ENCODE measurements at places on chromosomes 13 and 19.

- DNase-seq = no peak
- H3K4me3 ChIP-seq = no peak overlapping the region
- H3K27ac ChIP-seq = no peak overlapping the region
- H3K36me3 ChIP-seq = no peaks in the 10 kb centered on the region
- no peaks in the 10 kb centered on the region for H3K27me3 ChIP-seq
Measured at GRCh38 chr13:81781471-81781870, 1440.5 kb upstream of the SPRY2 start.

DNA sequence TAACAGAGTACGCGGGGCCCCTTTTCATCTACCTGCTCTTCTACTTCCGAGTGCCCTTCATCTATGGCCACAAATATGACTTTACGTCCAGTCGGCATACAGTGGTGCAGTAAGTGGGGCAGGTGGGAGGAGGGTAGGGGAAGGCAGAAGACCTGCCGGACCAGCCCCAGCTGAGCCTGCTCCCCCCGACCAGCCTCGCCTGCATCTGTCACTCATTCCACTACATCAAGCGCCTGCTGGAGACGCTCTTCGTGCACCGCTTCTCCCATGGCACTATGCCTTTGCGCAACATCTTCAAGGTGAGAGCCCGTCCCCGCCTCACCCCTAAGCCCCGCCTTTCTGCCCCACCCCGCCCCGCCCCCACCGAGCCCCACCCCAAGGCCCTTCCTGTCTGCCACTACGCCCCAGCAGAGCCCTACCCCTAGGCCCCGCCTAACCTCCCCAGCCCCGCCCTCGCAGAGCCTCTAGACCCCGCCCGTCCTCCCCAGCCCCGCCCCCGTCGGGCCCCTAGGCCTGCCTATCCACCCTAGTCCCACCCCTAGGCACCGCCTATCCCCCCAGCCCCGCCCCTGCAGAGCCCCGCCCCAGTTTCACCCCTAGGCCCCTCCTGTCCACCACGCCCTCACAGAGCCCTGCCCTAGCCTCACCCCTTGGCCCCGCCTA lies 7.7 kb downstream of the NDUFB7 start:
- DNase-seq = no peak
- H3K36me3 ChIP-seq = no peaks in the 10 kb centered on the region
- no peaks in the 10 kb centered on the region for H3K27me3 ChIP-seq
- H3K27ac ChIP-seq = no peak overlapping the region
- no peak overlapping the region for H3K4me3 ChIP-seq
- peaks cover 5% of the 10 kb centered on the region for H3K4me1 ChIP-seq

GRCh38 chr13:40895227-40896184 lies 106.1 kb downstream of the SLC25A15 start:
- H3K4me3 ChIP-seq = no peak overlapping the region
- no peak overlapping the region for H3K27ac ChIP-seq
- DNase-seq = peak; percentile 8
- no peaks in the 10 kb centered on the region for H3K36me3 ChIP-seq
- H3K4me1 ChIP-seq = no peaks in the 10 kb centered on the region

- DNase-seq = peak; percentile 55
- no peaks in the 10 kb centered on the region for H3K36me3 ChIP-seq
- H3K4me3 ChIP-seq = peak within 1 kb of the TSS; percentile 46
- H3K27ac ChIP-seq = peak within 1 kb of the TSS; percentile 87
- H3K4me1 ChIP-seq = peaks cover 7% of the 10 kb centered on the region
- H3K27me3 ChIP-seq = no peaks in the 10 kb centered on the region
Measured at GRCh38 chr19:54473071-54473891, at the start of gene CDC42EP5. CDC42EP5 (minus strand) TSS chr19:54473296; CDS start chr19:54465547, 7,749 bp downstream.

- no peaks in the 10 kb centered on the region for H3K4me1 ChIP-seq
- no peak for DNase-seq
- no peaks in the 10 kb centered on the region for H3K36me3 ChIP-seq
Measured at GRCh38 chr13:29888306-29888705, 37.9 kb upstream of the UBL3 start.

DNA sequence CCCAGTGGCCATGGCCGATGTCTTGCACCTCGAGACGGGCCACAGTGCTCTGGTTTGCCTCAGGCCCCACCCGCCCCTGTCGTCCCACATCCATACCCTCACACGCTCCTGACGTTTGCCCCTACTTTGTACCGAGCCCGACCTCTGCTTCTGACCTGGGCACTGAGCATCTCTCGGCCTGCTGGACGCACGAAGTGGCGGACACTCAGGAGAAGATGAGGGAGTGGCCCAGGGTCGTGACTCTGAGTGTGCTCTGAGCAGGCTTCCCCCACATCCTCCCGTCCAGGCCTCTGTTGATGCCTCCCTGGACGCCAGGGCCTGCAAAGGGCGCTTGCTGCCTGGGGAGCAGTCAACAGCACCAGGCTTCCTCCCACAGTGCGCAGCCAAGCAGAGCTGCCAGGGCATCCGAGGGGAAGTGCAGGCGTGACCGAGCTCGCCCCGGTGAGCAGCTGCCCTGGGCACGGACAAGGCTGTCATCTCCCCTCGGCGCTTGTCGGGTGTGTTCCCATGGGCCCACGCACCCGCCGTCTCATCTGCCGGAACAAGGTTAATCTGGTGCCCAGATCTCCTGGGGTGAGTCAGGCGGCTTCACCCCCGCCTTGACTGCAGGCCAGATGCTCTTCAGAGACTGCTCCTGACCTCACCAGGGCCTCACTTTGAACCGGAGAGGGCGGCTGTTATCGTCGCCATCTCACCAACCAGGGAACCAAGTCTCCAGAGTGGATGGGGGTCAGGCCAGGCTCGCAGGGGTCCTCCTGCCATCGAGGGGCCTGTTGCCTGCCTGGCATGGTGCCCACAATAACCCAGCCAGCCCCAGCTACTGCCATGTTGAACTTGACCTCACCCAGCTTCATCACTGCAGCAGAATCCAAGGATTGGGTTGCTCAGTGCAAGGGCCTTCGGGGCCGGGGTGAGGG lies 27.2 kb downstream of the COMP start:
- no peaks in the 10 kb centered on the region for H3K27me3 ChIP-seq
- H3K27ac ChIP-seq = peak overlapping the region; percentile 16
- H3K4me1 ChIP-seq = peaks cover 16% of the 10 kb centered on the region
- DNase-seq = peak; percentile 66
- H3K36me3 ChIP-seq = no peaks in the 10 kb centered on the region
- no peak overlapping the region for H3K4me3 ChIP-seq

GRCh38 chr13:98293103-98293502 lies 116.0 kb upstream of the RNF113B start:
- peaks cover 9% of the 10 kb centered on the region for H3K4me1 ChIP-seq
- peak; percentile 68 for DNase-seq
- H3K36me3 ChIP-seq = no peaks in the 10 kb centered on the region
- H3K27me3 ChIP-seq = no peaks in the 10 kb centered on the region

DNA sequence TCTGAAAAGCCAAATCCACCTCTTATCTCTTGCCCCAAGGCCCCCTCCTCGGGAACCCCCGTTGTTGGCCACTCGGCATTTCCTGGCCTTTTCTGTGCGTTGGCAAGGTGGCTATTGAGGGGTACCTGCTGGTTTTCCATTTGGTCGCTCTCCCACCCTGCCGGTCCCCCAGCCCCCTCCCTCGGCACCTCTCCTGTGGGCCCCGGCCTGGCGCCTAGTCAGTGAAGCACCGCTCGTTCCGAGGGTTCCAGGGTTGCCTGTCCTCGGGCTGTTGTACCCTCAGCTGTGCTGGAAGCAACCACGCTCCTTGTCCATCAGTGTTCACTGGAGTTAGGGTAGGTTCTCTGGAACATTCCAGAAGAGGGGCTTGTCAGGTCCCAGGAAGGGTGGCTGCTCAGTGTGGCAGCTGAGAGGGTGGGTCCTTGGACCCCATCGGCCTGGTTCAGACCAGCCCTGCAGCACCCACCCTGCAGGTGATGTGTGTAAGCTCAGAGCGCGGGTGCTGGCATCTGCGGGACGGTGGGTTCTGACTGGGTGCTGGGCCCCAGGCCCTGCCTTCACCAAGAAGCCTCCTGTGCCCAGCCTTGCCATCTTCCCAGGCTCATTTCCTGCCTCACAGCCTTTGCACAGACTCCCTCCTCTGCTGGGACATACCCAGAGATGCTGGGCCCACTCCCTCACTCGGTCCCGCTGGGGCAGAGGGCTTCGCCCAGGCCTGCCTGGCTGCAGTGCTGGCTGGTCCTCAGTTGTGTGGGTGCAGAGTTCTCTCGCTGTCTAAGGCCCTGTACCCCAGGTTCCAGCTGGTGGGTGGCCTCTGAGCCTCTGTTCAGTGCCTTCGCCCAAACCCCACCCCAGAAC lies 21.3 kb downstream of the NKPD1 start:
- H3K4me3 ChIP-seq = no peak overlapping the region
- DNase-seq = no peak
- peaks cover 10% of the 10 kb centered on the region for H3K36me3 ChIP-seq
- H3K4me1 ChIP-seq = no peaks in the 10 kb centered on the region

GRCh38 chr13:73481886-73482445 lies 423.2 kb downstream of the KLF5 start:
- no peak for DNase-seq
- H3K27ac ChIP-seq = no peak overlapping the region
- no peaks in the 10 kb centered on the region for H3K27me3 ChIP-seq

DNA sequence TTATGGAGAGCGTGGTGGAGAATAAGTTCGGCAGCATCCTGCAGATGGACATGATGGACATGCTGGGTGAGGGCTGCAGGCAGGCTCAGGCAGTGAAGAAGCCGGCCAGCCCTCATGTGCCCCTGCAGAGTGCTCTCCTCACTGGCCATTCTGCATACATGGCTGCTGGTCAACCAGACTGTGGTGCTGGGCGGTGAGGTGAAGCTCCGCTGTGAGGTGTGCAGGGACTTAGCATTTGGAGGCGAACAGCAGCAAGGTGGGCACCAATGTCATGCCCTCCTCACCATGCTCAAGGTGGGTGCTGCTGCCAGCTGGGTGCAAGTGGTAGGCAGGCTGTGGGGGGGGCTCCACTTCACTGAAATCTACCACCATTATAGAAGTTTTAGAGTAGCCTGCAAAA lies 5.7 kb upstream of the ZNF492 start:
- no peaks in the 10 kb centered on the region for H3K36me3 ChIP-seq
- no peak for DNase-seq
- H3K4me3 ChIP-seq = no peak overlapping the region
- no peak overlapping the region for H3K27ac ChIP-seq
- H3K27me3 ChIP-seq = no peaks in the 10 kb centered on the region

DNA sequence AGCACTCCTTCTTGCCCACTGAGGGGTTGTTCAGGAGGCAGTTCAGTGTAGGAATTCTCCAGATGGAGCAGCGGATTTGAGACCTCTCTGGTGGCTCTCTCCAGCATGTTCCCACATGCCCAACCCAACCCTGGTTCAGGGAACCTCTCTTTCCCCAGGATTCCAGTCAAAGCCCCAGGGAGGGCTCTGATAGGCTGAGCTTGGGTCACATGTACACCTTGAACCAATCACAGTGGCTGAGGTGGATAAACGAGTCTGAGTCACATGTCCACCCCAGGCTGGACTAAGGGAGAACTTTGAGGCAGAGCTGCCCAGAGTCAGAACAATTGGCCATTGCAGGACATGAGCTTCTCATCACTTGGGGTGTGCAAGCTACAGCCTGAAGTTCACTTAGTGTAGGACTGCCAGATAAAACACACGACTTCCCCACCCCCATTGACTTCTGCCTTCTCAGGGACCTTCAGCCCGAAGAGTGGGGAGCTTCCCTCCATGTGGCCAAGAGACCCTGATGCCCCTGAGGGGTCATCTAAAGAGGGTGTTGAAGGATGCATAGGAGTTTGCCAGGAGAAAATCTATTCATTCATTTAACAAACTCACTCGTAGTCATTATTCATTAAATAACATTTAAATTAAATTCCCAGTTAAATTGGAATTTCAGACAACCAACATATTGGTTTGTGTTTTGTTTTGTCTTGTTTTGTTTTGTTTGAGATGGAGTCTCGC lies 4.0 kb upstream of the MAST3 start:
- no peak overlapping the region for H3K27ac ChIP-seq
- H3K27me3 ChIP-seq = no peaks in the 10 kb centered on the region
- H3K36me3 ChIP-seq = no peaks in the 10 kb centered on the region
- no peak for DNase-seq
- no peak overlapping the region for H3K4me3 ChIP-seq
- no peaks in the 10 kb centered on the region for H3K4me1 ChIP-seq

DNA sequence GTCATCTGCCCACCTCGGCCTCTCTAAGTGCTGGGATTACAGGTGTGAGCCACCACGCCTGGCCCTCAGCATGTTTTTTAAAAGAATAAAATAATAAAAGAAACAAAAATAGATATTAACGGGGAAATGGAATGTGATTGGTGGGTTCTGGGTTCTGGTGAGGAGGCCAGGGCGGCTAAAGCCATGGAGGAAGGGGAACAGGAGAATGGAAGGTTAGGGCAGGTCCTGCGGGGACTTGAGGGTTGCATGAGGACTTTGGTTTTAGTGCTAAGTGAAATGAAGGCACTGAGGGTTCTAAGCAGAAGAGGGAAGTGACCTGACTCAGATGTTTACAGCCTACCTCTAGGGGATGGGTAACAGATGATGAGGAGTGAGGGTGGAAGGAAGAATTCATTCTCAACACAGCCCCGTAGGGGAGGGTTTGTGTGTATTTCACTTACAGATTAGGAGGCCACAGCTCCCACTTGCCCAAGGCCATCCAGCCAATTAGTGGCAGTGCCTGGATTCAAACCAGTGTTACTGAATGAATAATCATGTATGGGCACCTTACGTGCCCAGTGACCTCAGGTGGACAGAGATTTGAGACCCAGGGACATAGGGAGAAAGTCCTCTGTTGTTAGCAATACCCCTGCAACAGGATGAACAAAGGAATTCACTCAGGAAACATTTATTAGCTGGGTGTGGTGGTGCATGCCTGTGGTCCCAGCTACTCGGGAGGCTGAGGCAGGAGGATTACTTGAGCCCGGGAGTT lies 6.7 kb upstream of the MRPL4 start:
- no peak for DNase-seq
- no peak overlapping the region for H3K4me3 ChIP-seq

DNA sequence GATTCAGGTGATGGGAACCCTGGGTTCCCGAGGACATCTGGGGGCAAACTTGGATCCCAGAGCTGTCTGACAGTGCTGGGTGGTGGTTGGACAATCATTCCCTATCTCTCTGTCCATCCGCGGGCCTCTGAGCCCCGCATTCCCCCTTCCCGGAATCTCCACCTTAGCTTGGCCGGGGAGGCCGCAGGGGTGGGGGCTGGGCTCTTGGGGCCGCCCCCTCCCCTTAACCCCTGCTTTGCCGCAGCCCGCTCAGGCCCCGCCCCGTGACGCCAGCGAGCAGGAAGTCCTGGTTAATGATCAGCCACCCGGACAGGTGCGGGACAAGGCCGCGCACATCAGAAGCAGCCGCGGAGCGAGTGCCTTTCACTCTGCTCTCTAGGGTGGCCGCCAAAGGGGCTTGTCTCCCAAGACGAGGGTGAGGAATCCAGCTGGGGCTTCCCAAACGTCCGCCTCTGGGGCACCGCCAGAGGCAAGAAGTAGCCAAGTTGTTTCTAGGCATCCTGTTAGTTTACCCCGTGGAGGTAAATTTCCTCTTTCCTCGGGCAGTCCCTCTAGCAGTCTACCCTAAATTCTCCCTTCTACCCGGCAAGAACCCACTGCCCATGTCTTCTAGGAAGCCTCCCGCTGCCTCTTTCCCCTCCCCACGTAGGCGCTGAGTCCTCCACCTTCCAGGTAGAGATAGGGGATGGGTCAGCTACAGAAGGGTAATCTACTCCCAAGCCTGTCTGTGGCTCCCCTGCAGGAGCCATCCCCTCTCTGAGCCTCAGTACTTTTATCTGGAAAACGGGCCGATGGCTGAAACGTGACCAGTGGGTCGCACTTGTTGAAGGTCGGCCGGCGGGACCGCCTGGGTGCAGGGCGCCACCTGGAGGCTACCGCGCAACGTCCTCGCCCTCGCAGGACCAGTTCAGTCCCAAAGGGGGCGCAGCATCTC lies 3.0 kb downstream of the IRF2BP1 start:
- H3K36me3 ChIP-seq = no peaks in the 10 kb centered on the region
- H3K27me3 ChIP-seq = no peaks in the 10 kb centered on the region

Data from prostate gland (tissue), 2 donors.